ENCODE measurements at places on chromosomes 13 and 19. TPM values are rescaled to one million over a fixed set of nuclear protein-coding genes. Genes with fewer than 3 reads are reported as not detected.

The UBAC2 gene
- 72.8 TPM for total RNA-seq

The TEX29 gene
- not detected for total RNA-seq

The LSM14A gene
- 113 TPM for total RNA-seq

The BSG gene
- total RNA-seq: 313 TPM

The CFAP97D2 gene
- not detected for total RNA-seq

The MYO16 gene
- total RNA-seq: 0.51 TPM

The TRIM28 gene
- total RNA-seq: 143 TPM

The HIPK4 gene
- 0.34 TPM for total RNA-seq
